ENCODE measurements at places on chromosomes 4 and X. TPM values are rescaled to one million over a fixed set of nuclear protein-coding genes. Genes with fewer than 3 reads are reported as not detected.

The VCX2 gene
- total RNA-seq, result not detected

The NDST3 gene
- not detected for total RNA-seq

The GPR82 gene
- total RNA-seq, result not detected

The ARR3 gene
- not detected for total RNA-seq

The RHOXF2B gene
- not detected for total RNA-seq

The IQCM gene
- total RNA-seq, result not detected

The IL3RA gene
- 15.5 TPM for total RNA-seq

The F8A2 gene
- not detected for total RNA-seq

The GIMD1 gene
- not detected for total RNA-seq

The PAGE2 gene
- total RNA-seq, result not detected

The CSAG2 gene
- not detected for total RNA-seq

The TMPRSS11F gene
- not detected for total RNA-seq

The COL4A6 gene
- 0.20 TPM for total RNA-seq

The CXCL10 gene
- 0.20 TPM for total RNA-seq

The TLR1 gene
- total RNA-seq, result 5.0 TPM

The TMEM47 gene
- total RNA-seq, result 7.4 TPM

The NUP62CL gene
- total RNA-seq, result not detected

The ZAR1 gene
- total RNA-seq, result not detected

The MAMLD1 gene
- total RNA-seq, result 0.22 TPM

The TAB3 gene
- total RNA-seq, result 5.4 TPM

The NWD2 gene
- total RNA-seq, result not detected

The ANAPC4 gene
- 16.8 TPM for total RNA-seq

The SPANXC gene
- total RNA-seq, result not detected

The THAP9 gene
- total RNA-seq, result 5.8 TPM

The SLC25A43 gene
- 9.8 TPM for total RNA-seq

The C4orf33 gene
- total RNA-seq, result 1.6 TPM

The F9 gene
- not detected for total RNA-seq

The HELT gene
- total RNA-seq, result not detected

The XK gene
- not detected for total RNA-seq

The EVC gene
- 17.5 TPM for total RNA-seq

The ASMTL gene
- total RNA-seq, result 12.2 TPM

The CFAP99 gene
- not detected for total RNA-seq

The TLR8 gene
- total RNA-seq, result not detected

The TMSB15A gene
- total RNA-seq, result 1.1 TPM

The DUX4 gene
- total RNA-seq, result not detected

The PABPC5 gene
- 1.6 TPM for total RNA-seq

The AMTN gene
- not detected for total RNA-seq

The KIAA1210 gene
- not detected for total RNA-seq

The TLR10 gene
- total RNA-seq, result not detected

The UCHL1 gene
- 11.7 TPM for total RNA-seq

Data from lung microvascular endothelial cell (primary cell).